ENCODE measurements at places on chromosomes 5 and 9.

GRCh38 chr9:89011683-89012082 is 20.4 kb downstream of the S1PR3 start:
- no peak for DNase-seq

- DNase-seq = peak; percentile 69
Observed at GRCh38 chr5:52989025-52989780, at the start of gene ITGA2. Gene ITGA2, plus strand, starts transcription at chr5:52989352. Its CDS starts 117 bp downstream, at chr5:52989469.

- DNase-seq = no peak
Observed at GRCh38 chr9:15355669-15356068, 48.7 kb upstream of the TTC39B start.

GRCh38 chr5:124160265-124160664 is 586.2 kb downstream of the ZNF608 start:
- DNase-seq = no peak

- DNase-seq = no peak
Observed at GRCh38 chr5:10471677-10472076, 30.0 kb downstream of the ROPN1L start.
